ENCODE measurements at places on chromosomes 12 and 14.
A peak's percentile ranks its signal among the peaks of the same experiment; 100 is the strongest.

DNA sequence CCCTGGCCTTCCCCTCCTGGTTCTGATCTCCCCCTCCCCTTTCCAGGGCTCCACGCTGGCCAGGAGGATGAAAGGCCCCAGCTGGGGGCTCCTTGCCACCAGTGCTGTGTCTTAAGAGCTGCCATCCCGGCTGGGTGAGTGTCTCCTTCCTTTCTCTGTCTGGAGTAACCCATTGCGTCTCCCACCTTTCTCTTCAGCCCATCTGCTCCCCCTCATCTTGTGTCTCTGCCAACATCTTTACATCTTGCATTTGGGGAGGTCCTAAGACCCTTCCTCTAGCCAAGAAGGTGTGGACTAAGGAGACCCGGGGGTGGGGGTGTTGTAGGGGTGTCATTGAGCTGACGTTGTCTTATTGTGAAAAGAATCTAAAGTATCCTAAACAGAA lies 505 bp downstream of the BCL2L2 start:
- no peaks in the 10 kb centered on the region for H3K27me3 ChIP-seq
- DNase-seq, result no peak
- H3K4me3 ChIP-seq, result peak overlapping the region; percentile 78
- peaks cover 10% of the 10 kb centered on the region for H3K36me3 ChIP-seq

DNA sequence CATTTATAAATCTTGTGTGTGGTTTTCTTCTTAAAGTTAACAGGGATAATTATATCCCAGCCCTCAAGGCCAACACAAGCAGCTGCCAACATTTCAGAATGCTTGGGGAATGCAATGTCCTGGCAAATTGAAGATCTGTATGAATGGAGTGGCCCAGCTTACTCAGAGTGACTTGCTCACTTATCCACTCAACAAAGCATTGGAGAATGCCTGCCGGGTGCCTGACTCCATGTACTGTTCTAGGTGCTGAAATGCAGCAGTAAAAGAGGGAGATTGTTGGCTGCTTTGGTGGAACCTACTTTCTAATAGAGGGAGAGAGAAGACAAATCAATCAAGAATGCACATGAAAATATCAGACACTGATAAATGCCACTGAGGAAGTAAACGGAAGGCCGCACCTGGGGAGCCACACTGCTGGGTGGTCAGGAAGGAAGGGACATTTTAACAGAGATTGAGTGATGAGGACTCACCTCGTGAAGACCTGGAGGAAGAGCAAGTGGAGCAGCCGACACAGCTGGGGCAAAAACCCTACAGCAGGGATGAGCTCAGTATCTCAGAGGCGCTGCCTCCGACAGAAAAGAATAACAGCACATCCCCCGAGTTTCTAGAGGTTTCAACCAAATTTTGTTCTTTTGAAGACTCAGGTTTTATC lies 61.2 kb upstream of the VASH1 start:
- H3K4me3 ChIP-seq, result no peak overlapping the region
- peak; percentile 90 for DNase-seq
- H3K36me3 ChIP-seq, result no peaks in the 10 kb centered on the region
- no peaks in the 10 kb centered on the region for H3K4me1 ChIP-seq

- H3K27me3 ChIP-seq, result peaks cover 7% of the 10 kb centered on the region
- no peaks in the 10 kb centered on the region for H3K36me3 ChIP-seq
- peaks cover 11% of the 10 kb centered on the region for H3K4me1 ChIP-seq
- H3K4me3 ChIP-seq, result no peak overlapping the region
- H3K27ac ChIP-seq, result no peak overlapping the region
Observed at GRCh38 chr12:128339631-128340030, 72.7 kb downstream of the TMEM132C start.

- H3K27ac ChIP-seq, result peak overlapping the region; percentile 67
- H3K4me3 ChIP-seq, result no peak overlapping the region
- H3K4me1 ChIP-seq, result peaks cover 35% of the 10 kb centered on the region
- H3K36me3 ChIP-seq, result no peaks in the 10 kb centered on the region
Observed at GRCh38 chr14:103624860-103625259, 4.2 kb upstream of the KLC1 start.

DNA sequence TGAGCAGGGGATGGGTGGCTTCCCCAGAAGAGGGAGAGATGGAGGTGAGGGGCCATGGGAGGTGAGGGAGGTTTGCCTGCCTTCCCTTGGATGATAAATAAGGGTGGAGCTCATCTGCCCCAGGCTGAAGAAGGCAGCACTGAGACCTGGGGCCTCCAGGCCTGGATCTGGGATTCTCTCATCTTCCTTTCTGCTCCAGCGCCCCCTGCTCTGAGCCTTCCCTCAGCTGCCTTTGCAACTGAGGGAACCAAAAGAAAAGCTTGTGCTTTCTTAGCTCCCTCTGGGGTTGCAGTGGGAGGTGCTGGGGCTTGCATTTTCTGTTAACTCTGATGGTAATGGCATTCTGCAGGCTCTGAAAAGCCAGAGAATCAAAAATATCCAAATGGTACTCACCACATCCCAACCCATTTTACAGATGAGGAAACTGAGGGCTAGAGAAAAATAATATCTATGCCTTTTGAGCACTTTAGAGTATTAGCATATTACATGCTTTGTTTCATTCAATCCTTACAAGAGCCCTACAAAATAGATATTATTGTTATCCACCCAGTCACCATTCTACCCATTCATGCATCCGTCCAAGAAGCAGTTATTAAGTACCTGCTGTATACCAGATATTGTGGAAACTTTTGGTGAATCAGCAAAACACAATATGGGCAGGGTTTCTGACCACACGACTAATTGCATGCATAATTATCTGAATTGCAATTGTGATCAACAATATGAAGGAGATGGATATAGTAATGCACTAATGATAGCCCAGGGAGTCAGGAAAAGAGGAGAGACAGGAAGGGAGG lies 102.2 kb downstream of the WSCD2 start:
- no peaks in the 10 kb centered on the region for H3K27me3 ChIP-seq
- DNase-seq, result no peak
- H3K27ac ChIP-seq, result no peak overlapping the region

Data from esophagus muscularis mucosa (tissue), 4 donors.